Small intestine (tissue), 16 donors: ENCODE measurements at places on chromosomes 2 and 18. TPM values are rescaled to one million over a fixed set of nuclear protein-coding genes. Genes with fewer than 3 reads are reported as not detected.
A peak's percentile ranks its signal among the peaks of the same experiment; 100 is the strongest.

DNA sequence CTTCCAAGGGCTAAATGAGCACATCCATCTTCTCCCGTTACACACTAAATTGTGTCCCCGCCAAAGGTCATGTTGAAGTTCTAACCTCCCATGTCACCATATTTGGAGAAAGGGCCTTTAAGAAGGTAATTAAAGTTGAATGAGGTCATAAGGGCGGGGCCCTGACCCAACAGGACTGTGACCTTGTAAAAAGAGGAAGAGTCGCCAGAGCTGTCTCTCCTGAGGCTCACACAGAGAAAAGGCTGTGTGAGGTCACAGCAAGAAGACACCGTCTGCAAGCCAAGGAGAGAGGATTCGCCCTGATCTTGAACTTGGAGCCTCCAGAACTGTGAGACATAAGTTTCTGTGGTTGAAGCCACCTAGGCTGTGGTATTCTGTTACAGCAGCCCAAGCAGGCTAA lies 24.1 kb downstream of the TRABD2A start:
- peaks cover 5% of the 10 kb centered on the region for H3K4me1 ChIP-seq
- no peaks in the 10 kb centered on the region for H3K36me3 ChIP-seq
- no peaks in the 10 kb centered on the region for H3K27me3 ChIP-seq
- no peak overlapping the region for H3K4me3 ChIP-seq
- peak; percentile 25 for DNase-seq
- no peak overlapping the region for H3K27ac ChIP-seq

GRCh38 chr2:56077359-56077915 lies 106.4 kb upstream of the CCDC85A start:
- DNase-seq, result peak; percentile 18
- no peaks in the 10 kb centered on the region for H3K36me3 ChIP-seq
- H3K27ac ChIP-seq, result no peak overlapping the region
- no peaks in the 10 kb centered on the region for H3K4me1 ChIP-seq
- no peak overlapping the region for H3K4me3 ChIP-seq
- no peaks in the 10 kb centered on the region for H3K27me3 ChIP-seq

- no peak for DNase-seq
- no peak overlapping the region for H3K4me3 ChIP-seq
- peaks cover 15% of the 10 kb centered on the region for H3K4me1 ChIP-seq
- H3K27me3 ChIP-seq, result no peaks in the 10 kb centered on the region
- peak overlapping the region; percentile 1 for H3K27ac ChIP-seq
These were observed 13.4 kb upstream of the WIPF1 start for GRCh38 chr2:174611006-174611405.

GRCh38 chr18:45320724-45321123 lies 294.6 kb upstream of the SLC14A2 start:
- H3K4me3 ChIP-seq, result no peak overlapping the region
- no peaks in the 10 kb centered on the region for H3K4me1 ChIP-seq
- DNase-seq, result peak; percentile 51
- H3K27me3 ChIP-seq, result no peaks in the 10 kb centered on the region
- H3K36me3 ChIP-seq, result no peaks in the 10 kb centered on the region

- H3K27me3 ChIP-seq, result no peaks in the 10 kb centered on the region
- H3K4me3 ChIP-seq, result no peak overlapping the region
- H3K36me3 ChIP-seq, result no peaks in the 10 kb centered on the region
- no peak for DNase-seq
- no peaks in the 10 kb centered on the region for H3K4me1 ChIP-seq
These were observed 67.7 kb upstream of the OSR1 start for GRCh38 chr2:19426144-19426543.

DNA sequence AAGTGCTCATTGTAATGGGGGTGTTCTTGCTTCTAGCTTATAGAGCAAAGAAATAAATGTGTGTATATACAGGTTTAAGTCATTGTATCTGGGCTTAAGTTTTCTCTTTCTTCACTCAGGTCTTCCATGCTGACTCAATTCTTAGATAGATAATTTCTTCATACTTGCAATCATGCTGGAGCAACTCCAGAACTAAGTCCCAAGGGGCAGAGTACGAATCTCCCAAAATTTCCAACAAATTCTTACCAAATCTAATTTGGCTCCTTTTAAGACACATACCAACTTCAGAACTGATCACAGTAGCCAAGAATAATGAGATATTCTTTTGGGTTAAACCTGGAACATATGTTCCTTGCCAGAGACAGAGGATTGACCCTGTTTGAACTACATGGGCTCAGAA lies 4.3 kb upstream of the SPAG16 start:
- DNase-seq, result no peak
- no peaks in the 10 kb centered on the region for H3K27me3 ChIP-seq
- H3K27ac ChIP-seq, result no peak overlapping the region
- H3K4me3 ChIP-seq, result no peak overlapping the region
- H3K4me1 ChIP-seq, result no peaks in the 10 kb centered on the region
- no peaks in the 10 kb centered on the region for H3K36me3 ChIP-seq

DNA sequence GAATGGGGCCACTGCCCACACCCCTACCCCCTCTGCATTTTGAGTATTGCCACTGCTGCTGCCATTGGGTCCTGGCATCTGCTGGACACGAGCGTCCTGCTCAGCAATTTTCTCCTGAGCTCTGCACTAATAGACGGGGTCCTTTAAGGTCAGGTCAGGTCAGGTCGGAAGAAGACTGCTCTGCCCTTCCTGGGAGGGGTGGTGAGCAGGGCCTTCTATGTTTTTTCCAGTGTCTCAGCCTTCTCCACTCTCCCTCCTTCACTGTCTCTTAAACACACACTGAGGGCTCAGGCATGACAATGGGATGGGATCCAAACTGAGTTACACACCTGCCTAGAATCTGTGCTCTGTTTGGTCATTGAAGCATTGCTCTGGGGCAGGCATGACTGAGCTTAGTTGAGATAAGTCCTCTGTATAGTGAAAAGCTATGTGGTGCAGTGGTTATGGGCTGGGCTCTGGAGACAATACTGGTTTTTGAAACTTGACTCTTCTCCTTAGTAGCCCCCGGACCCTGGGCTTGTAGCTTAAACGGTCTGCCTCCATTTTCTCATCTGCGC lies 10.6 kb downstream of the MYO1B start:
- H3K4me3 ChIP-seq, result no peak overlapping the region
- no peaks in the 10 kb centered on the region for H3K4me1 ChIP-seq
- H3K27me3 ChIP-seq, result no peaks in the 10 kb centered on the region
- H3K27ac ChIP-seq, result no peak overlapping the region

DNA sequence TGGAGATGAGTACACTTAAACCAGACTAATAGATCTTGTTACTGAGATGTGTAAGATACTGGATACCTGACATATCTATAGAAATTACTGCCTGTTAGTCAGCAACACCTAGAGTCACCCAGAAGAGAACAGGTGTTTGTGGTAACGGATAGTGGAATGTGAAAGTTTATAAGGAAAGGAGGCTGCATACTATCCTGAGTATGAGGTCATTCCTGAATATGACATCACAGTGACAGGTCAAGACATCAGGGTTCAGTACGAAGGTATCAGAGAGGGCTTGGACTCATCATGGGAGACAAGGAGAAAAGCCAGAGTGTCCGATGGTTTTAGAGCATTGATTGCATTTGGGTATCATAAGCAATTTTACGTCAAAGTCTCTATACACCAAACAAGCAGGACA lies 55.3 kb downstream of the ABCA12 start:
- no peaks in the 10 kb centered on the region for H3K36me3 ChIP-seq
- H3K27me3 ChIP-seq, result no peaks in the 10 kb centered on the region
- no peak overlapping the region for H3K27ac ChIP-seq
- no peaks in the 10 kb centered on the region for H3K4me1 ChIP-seq
- no peak overlapping the region for H3K4me3 ChIP-seq

GRCh38 chr2:20005067-20005627 lies 7.3 kb downstream of the MATN3 start:
- H3K4me1 ChIP-seq, result no peaks in the 10 kb centered on the region
- H3K27ac ChIP-seq, result no peak overlapping the region
- peaks cover 2% of the 10 kb centered on the region for H3K27me3 ChIP-seq
- DNase-seq, result no peak
- H3K4me3 ChIP-seq, result no peak overlapping the region

- H3K27me3 ChIP-seq, result peaks cover 2% of the 10 kb centered on the region
- H3K36me3 ChIP-seq, result no peaks in the 10 kb centered on the region
- H3K27ac ChIP-seq, result no peak overlapping the region
- no peak for DNase-seq
- no peaks in the 10 kb centered on the region for H3K4me1 ChIP-seq
These were observed 34.2 kb upstream of the PRLH start for GRCh38 chr2:237532160-237532559.

GRCh38 chr2:74183878-74184277 lies 5.2 kb upstream of the MOB1A start:
- H3K4me3 ChIP-seq, result no peak overlapping the region
- peaks cover 2% of the 10 kb centered on the region for H3K4me1 ChIP-seq
- H3K27ac ChIP-seq, result no peak overlapping the region
- H3K27me3 ChIP-seq, result no peaks in the 10 kb centered on the region
- DNase-seq, result no peak
- no peaks in the 10 kb centered on the region for H3K36me3 ChIP-seq

DNA sequence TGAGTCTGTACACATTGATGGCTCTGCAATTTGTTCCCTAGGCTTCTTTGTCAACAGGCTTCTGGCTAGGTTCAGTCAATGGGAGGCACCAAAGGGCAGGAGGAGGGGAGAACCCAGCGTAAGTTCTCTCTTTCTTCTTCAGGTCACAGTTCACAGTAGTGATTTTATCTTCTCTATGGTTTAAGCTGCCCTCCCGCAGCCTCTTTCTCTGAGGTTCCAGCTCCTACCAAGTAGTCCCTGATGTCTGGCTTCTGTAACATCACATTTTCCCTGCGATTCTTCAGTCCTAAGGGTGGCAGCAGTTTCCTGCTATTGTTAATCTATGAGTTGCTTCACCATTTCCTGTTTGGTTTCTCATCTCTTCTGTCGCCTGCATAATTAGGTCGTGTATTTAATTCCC lies 107.4 kb downstream of the CPO start:
- H3K36me3 ChIP-seq, result no peaks in the 10 kb centered on the region
- peaks cover 2% of the 10 kb centered on the region for H3K4me1 ChIP-seq
- no peaks in the 10 kb centered on the region for H3K27me3 ChIP-seq
- no peak overlapping the region for H3K4me3 ChIP-seq
- no peak for DNase-seq

- H3K4me3 ChIP-seq, result no peak overlapping the region
- H3K36me3 ChIP-seq, result no peaks in the 10 kb centered on the region
- no peak overlapping the region for H3K27ac ChIP-seq
These were observed 145.3 kb downstream of the BABAM2 start for GRCh38 chr2:28035816-28036215.

DNA sequence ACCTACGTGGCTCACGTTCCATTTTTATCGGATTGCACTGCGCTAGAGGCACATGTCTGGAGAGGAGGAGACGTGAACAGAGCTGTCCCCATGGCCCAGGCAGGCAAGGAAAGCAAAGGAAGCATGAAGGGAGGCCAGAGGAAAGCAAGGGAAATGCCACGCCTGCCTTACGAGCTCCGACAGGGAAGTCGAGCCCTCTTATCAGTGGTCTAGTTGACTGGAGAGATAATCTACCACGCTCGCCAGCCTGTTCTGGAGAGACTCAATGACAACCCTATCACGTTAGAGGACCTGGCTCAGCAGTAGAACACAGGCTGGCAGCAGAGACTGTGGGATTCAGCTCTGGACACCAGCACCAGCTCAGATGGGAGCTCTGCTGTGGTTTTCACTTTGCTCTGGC lies 202.6 kb upstream of the ID2 start:
- H3K27ac ChIP-seq, result peak overlapping the region; percentile 11
- DNase-seq, result peak; percentile 76
- no peak overlapping the region for H3K4me3 ChIP-seq

DNA sequence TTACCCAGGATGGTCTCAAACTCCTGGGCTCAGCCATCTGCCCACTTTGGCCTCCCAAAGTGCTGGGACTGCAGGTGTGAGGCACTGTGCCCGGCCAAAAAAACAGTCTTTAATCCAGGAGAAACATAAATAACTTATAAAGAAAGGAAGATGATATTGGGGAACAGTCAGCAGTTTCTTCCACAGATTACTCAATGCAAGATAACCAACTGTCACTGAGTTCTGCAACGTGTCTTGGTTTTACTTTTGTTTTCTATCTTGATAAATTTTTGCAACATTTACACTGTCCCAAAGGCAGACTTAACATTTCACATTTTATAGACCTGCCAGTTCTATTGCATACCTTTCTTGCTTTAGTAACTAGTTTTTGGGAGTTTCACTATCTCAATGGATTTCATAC lies 71.1 kb downstream of the ANKRD44 start:
- H3K4me3 ChIP-seq, result no peak overlapping the region
- no peak overlapping the region for H3K27ac ChIP-seq
- no peaks in the 10 kb centered on the region for H3K36me3 ChIP-seq
- H3K27me3 ChIP-seq, result no peaks in the 10 kb centered on the region

- no peaks in the 10 kb centered on the region for H3K27me3 ChIP-seq
- H3K4me1 ChIP-seq, result no peaks in the 10 kb centered on the region
- no peak overlapping the region for H3K4me3 ChIP-seq
- H3K36me3 ChIP-seq, result no peaks in the 10 kb centered on the region
These were observed 453.9 kb upstream of the TRIB2 start for GRCh38 chr2:12262681-12263436.

- H3K27ac ChIP-seq, result no peak overlapping the region
- no peaks in the 10 kb centered on the region for H3K4me1 ChIP-seq
- DNase-seq, result no peak
- H3K27me3 ChIP-seq, result no peaks in the 10 kb centered on the region
These were observed 22.8 kb upstream of the NT5C1B start for GRCh38 chr2:18612133-18612532.

GRCh38 chr2:241804326-241805229 lies 4.4 kb upstream of the NEU4 start:
- peak overlapping the region; percentile 15 for H3K4me3 ChIP-seq
- DNase-seq, result no peak
- H3K27me3 ChIP-seq, result peaks cover 28% of the 10 kb centered on the region
- H3K36me3 ChIP-seq, result no peaks in the 10 kb centered on the region
- H3K4me1 ChIP-seq, result no peaks in the 10 kb centered on the region
- no peak overlapping the region for H3K27ac ChIP-seq

- DNase-seq, result no peak
- H3K36me3 ChIP-seq, result no peaks in the 10 kb centered on the region
These were observed 202.9 kb upstream of the NT5C1B start for GRCh38 chr2:18792226-18792629.

GRCh38 chr18:46156124-46156745 lies 52.0 kb downstream of the HAUS1 start:
- no peak for DNase-seq
- no peaks in the 10 kb centered on the region for H3K4me1 ChIP-seq
- H3K36me3 ChIP-seq, result peaks cover 6% of the 10 kb centered on the region
- no peak overlapping the region for H3K27ac ChIP-seq
- no peaks in the 10 kb centered on the region for H3K27me3 ChIP-seq

DNA sequence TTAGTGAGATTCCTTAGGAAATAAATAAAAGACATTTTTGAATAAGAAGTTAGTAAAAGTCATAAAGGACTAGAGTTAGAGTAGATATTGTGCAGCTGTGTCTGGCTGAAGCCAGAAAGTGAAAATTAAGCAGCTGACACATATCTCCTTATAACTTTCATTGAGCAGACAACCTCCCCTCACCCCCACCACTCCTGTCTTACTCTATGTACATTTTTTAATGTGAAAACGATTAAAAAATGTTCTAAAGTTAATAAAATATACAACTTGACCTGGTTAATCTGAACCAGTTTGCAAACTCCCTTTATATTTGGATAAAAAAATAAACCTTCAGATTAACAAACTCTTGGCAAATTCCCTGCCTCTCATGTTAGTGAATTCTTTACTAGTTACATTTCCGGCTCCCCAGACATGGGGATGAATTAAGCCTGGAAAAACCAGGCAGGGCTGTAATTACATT lies 462.8 kb downstream of the MEIS1 start:
- peaks cover 2% of the 10 kb centered on the region for H3K27me3 ChIP-seq
- no peaks in the 10 kb centered on the region for H3K36me3 ChIP-seq
- H3K4me3 ChIP-seq, result no peak overlapping the region

HDLBP gene
- 394 TPM for polyA plus RNA-seq

RTP5 gene
- polyA plus RNA-seq, result not detected

ABHD1 gene
- not detected for polyA plus RNA-seq

GCKR gene
- polyA plus RNA-seq, result 2.1 TPM

PDE11A gene
- 3.8 TPM for polyA plus RNA-seq

VWA3B gene
- 0.16 TPM for polyA plus RNA-seq

ZBTB14 gene
- polyA plus RNA-seq, result 7.0 TPM

AFF3 gene
- polyA plus RNA-seq, result 3.2 TPM
